ENCODE measurements at places on chromosomes 4 and X.

DNA sequence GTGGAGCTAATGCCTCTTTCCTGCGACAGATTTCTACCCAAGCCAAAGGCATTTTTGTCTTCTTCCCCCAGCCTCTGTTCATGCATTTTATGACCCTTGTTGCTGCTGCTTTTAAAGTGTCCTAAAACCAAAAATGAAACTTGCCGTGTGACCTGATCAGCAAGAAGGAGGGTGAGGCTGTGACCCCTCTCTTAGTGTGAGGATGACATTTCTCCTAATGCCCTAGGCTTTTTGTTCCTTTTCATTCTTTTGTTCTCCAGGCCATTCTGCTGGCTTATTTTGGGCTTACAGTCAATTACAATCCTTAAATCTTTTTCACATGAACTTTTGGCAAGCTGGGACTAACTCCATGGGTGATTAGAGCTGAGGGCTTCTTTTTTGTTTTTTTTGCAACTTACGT, 34.4 kb downstream of the PTTG2 start:
- no peak for DNase-seq

DNA sequence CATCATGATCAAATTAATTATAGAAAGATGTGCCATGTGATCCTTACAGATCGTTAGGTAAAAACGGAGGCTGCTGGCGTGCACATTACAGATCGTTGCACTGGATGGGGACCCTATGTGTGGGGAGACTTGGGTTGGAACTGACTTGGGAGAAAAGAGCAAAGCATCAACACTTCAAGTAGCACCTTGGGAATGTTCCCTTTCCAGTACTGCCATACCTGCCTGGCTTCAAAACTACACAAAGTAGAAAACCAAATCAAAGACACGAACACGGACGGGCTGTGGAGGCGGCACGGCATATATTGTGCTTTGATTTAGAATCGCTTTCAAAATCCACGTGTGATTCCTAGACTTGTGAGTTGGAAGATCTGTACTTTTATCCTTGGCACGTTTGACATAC, 898 bp downstream of the CMC4 start:
- no peak for DNase-seq

DNA sequence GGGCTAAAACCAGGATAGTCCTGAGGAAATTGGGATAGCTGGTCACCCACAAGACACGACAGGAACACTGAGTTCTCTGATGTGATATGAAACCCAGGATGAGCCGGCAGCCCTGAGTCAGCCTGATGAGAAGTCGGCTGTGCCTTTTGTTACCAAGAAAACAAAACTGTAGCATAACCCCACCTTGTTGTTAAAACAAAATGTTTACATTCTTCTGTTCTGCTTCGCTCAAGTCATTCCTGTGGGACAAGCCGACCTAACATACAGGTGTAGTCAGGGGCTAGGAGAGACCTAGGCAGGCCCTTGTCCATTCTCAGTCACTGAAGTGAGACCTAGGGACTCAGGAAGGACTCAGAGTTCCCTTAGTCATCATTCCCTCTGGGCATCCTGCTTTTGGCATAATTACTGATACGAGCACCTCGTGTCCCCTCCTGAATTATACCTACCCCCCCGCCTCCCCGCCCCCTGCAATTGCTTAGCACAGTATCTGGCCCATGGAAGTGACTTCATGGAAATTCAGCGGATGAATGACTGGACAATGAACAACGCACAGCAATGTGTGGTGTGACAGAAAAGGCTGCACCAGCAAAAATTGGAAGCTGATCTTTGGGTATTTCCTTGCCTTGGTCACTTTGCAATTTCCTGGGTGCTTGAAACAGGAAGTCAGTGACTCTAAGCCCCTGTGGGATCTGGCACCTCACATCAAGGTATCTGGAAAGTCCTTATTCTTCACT, 31.9 kb upstream of the TLR2 start:
- no peak for DNase-seq

- DNase-seq, result no peak
Measured at GRCh38 chr4:978957-979701, 5.8 kb upstream of the DGKQ start.

GRCh38 chrX:70549429-70549828, 104.8 kb downstream of the DLG3 start:
- no peak for DNase-seq

- no peak for DNase-seq
Measured at GRCh38 chrX:151726751-151727150, 7.8 kb upstream of the CNGA2 start.

DNA sequence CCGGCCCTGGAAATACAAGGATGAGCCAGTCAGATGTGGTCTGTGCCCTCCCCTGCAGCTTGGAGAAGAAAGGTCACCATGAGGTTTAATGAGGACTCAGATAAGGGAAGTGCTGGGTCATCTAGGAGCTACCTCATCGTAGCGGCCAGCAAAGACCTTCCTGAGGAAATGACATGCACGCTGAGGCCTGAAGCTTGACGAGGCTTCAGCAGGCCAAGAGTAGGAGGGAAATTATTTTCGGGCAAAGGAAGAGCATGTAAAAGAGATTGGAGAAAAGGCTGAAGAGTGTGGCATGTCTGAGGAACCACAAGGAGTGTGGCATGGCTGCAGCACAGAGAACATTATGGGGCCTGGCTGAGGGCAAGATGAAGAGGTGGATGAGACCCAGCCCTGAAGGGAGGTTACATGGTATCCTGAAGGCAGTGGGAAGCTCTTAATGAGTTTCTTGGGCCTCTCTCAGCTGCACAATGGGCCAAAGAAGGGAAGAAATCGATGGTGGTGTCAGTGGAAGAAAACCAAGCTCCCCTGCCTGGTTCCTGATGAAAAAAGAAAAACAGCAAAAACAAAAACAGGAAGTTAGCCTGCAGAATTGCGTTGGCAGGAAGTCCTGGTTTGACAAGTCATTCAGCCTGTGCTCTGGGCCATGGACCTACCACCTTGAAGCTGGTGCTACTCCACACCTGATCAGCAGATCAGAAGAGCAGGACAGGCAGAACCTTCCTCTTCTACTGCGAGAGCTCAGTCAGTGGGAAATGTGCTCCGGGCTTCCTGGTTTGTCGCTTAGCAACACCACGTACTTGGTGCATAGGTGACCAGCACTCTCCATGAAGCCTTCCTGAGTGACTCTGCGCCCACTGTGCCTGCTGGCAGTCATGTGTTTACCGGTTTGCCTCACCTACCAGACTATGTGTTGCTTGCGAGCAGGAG, 134.5 kb upstream of the KLF3 start:
- peak; percentile 54 for DNase-seq

DNA sequence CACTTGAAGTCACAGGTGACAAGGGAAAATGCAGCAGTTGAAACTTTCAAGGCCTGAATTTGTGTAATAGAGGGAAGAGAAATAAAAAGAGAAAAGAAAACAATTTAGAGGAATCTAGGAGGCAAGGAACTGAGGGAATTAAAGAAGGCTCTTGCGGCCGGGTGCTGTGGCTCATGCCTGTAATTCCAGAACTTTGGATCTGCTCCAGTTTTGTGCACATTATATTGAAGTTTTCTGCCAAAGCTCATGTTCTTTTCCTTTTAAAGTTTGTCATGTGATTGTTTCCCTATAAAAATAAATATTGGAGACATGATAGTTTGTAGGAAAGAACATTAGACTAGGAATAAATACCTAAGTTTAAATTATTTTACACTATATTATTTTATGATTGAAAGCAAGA, 433.9 kb upstream of the CPEB2 start:
- DNase-seq, result no peak

GRCh38 chrX:78555401-78555980, 103.6 kb downstream of the RTL3 start:
- DNase-seq, result no peak

DNA sequence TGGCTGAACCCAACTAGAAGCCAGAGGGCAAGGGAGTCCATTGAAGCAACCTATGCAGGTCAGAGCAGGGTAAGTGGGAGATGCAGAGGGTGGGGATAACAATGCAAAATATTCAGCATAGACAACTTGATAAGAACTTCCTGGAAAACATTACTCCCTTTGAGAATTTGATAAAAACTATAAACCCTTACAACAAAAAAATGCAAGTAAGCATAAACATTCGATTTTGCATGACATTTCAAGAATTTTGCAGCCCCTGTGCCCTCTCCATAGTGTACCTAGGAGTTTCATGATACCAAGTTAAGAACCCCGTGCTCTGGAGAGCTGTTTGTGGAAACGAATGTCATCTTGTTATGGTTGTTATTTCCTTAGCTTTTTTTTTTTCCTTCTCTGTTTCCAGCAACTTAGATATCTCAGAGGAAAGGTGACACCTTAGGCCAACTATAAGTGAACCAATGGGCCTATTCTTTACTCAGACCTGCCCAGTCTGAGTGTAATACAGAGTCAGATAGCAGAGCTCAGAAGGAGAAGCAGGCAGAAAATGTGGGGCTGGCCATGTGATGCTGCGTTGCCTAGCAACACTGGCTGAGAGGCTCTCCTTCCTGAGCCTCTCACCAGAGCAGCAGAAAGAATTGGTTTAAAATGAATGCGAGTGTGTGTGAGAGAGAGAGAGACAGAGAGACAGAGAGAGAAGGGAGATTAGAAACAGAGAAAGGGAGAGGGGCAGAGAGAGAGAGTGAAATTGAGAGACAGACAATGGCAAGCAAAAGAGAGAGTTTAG, 36.7 kb upstream of the GABRQ start:
- no peak for DNase-seq

GRCh38 chr4:11497212-11497806, 68.6 kb upstream of the HS3ST1 start:
- peak; percentile 11 for DNase-seq

DNA sequence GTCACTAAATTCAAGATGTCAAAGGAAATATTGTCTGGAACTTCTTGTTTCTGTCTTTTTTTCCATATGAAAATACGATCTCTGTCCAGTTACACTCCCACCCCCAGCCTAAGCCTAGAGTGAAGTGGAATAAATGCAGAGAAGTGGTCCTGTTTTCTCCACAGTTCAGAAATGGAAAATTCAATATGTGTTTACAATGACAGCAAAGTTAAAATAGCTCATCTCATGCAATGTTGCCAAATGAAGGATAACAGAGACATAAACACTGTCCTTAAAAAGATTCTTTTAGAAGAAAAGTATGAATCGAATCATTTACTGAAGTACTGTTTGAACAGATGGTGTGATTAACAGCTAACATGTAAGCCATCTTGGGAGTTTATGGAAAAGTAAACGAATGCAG, 160.8 kb upstream of the STK26 start:
- DNase-seq, result no peak

- no peak for DNase-seq
Measured at GRCh38 chr4:6938237-6938636, 28.6 kb downstream of the TBC1D14 start.

DNA sequence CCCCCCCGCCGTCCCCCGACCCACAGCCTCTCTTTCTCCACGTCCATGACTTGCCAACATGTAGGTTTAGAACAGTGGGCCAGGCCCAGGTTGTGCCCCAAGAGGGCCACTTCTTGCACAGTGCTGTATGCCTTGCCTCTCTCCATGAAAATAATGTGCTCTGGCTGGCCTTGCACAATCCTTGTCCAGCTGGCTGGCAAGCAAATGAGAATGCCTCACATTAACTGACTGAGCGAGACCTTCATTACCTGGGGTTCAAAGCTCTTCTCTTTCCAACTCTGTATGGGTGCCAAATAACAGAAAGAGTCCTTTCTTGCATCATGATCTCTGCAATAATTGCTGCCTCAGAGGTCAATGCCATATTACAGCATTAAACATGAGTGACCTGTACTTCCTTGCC, 416.6 kb downstream of the FGF13 start:
- no peak for DNase-seq

DNA sequence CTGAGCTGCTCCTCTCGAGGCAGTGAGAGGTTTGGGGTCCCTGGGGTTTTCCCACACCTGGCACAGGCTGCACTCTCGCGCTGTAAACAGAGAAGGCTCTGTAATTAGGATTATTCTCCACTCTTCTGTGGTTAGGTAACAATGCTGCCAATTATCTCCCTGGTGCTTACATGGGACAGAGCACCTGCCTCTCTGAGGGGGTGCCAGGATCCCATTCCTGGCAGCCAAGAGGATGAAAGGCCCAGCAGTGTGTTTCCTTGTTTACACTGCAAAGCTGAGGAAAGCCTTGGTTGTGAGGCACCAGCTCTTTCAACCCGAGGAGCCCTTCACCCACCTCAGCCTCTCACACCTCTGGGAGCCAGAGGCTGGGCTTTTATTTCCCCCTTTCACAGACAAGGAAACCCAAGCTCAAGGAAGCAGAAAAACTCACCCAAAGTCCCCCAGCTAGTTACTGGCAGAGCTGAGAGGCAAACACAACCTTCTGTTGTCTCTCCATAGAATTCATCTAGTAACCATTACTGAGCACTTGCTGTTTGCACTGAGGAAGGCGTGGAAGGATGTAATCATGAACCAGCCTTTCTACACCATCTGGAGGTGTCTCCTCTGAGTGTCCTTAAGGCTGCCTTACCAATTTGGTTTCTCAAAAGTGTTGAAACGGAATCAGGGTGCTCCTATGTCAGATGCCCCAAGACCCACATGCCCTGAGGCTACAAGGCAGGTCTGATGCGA, 39.7 kb upstream of the PROM1 start:
- peak; percentile 98 for DNase-seq

- no peak for DNase-seq
Measured at GRCh38 chrX:23851544-23851943, 56.2 kb downstream of the APOO start.

DNA sequence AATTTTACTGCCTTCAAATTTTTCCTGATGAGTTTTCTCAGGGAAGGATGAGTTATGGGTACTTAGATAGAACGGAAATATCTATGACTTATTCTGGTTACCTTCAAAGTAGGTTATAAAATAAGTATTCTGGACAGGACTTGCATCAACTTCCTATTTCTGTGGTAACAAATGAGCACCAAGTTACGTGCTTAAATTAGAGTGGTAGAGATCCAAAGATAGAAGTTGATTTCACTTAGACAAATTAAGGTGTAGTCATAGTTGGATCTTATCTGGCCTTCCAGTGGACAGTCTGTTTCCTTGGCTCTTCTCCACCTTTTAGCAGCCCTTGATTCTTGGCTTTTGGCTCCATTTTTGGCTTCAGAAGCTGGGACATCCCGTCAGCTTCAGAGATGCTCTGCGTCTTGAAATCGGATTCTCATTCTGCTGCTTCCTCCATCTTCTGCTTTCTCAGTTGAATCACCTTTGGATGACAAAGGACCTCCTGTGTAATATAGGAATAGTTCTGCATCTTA, 109.9 kb downstream of the ZNF518B start:
- DNase-seq, result no peak

GRCh38 chrX:139823806-139824205, 109.0 kb downstream of the ATP11C start:
- DNase-seq, result no peak
